ENCODE measurements at places on chromosomes 12 and 14. TPM values are rescaled to one million over a fixed set of nuclear protein-coding genes. Genes with fewer than 3 reads are reported as not detected.
A peak's percentile ranks its signal among the peaks of the same experiment; 100 is the strongest.

GRCh38 chr14:93493054-93493453 lies 62.3 kb downstream of the UNC79 start:
- no peaks in the 10 kb centered on the region for H3K27me3 ChIP-seq
- no peaks in the 10 kb centered on the region for H3K36me3 ChIP-seq
- no peak overlapping the region for H3K4me3 ChIP-seq
- no peak overlapping the region for H3K27ac ChIP-seq

DNA sequence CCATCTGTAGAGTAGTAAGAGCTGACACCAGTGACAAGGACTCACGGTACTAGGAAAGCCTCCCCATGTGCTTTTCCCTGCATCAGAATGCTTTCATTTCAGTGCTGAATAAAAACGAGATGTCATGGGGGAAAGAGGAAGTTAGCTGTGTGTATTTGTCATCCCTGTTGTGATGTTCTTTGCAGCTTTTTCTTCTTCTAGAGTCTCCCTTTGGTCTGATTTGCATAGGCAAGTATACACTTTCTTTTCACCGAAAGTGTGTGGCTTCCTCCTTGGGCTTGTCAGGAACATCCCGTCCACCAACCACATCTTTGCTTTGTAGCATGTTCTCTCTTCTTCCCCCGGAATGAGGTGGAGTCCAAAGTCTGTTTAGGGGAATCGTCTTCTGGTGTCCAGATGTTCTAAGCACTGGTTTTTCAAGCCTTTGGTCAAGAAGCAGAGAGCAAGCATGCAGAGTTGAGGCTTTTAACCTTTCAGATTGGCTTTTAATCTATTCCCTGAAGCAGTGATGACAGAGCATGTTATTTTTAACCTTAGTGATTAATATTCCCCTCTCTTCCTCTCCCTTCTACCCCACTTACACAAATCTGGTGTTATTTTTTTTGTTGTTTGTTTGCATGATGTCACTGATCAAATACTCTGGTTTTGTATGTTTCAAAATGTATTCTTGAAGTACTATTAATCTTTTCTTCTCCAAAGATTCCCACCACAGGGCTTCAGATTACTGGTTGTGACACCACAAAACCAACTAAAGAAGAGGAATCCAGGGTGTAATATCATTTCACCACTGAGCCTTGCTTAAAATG lies 163.4 kb downstream of the SAMD4A start:
- H3K4me1 ChIP-seq = peaks cover 13% of the 10 kb centered on the region
- H3K36me3 ChIP-seq = no peaks in the 10 kb centered on the region
- no peak overlapping the region for H3K4me3 ChIP-seq
- no peaks in the 10 kb centered on the region for H3K27me3 ChIP-seq
- H3K27ac ChIP-seq = peak overlapping the region; percentile 0

GRCh38 chr12:33439587-33440011 lies at the start of gene SYT10:
Gene SYT10 (minus strand): TSS chr12:33439819. CDS start chr12:33439522, 297 bp downstream.
- no peak for DNase-seq
- H3K4me1 ChIP-seq = peaks cover 8% of the 10 kb centered on the region
- peak within 1 kb of the TSS; percentile 60 for H3K4me3 ChIP-seq
- H3K27me3 ChIP-seq = peaks cover 47% of the 10 kb centered on the region
- no peak within 1 kb of the TSS for H3K27ac ChIP-seq

GRCh38 chr12:50659690-50660424 lies 104.0 kb upstream of the ATF1 start:
- H3K4me3 ChIP-seq = no peak overlapping the region
- no peaks in the 10 kb centered on the region for H3K4me1 ChIP-seq
- H3K27ac ChIP-seq = no peak overlapping the region
- H3K36me3 ChIP-seq = peaks cover 12% of the 10 kb centered on the region
- H3K27me3 ChIP-seq = no peaks in the 10 kb centered on the region

- no peaks in the 10 kb centered on the region for H3K27me3 ChIP-seq
- no peaks in the 10 kb centered on the region for H3K36me3 ChIP-seq
- no peak overlapping the region for H3K27ac ChIP-seq
- H3K4me3 ChIP-seq = no peak overlapping the region
These were observed 126.0 kb downstream of the NTF3 start for GRCh38 chr12:5557906-5558305.

GRCh38 chr14:94398536-94398935 lies 10.1 kb upstream of the SERPINA1 start:
- H3K27ac ChIP-seq = no peak overlapping the region
- DNase-seq = no peak
- no peaks in the 10 kb centered on the region for H3K27me3 ChIP-seq
- peaks cover 31% of the 10 kb centered on the region for H3K4me1 ChIP-seq

Gene SFSWAP
- 46.9 TPM for total RNA-seq

GRCh38 chr12:12715128-12715458 lies 2.1 kb upstream of the CDKN1B start:
- peaks cover 11% of the 10 kb centered on the region for H3K36me3 ChIP-seq
- no peak for DNase-seq
- peak overlapping the region; percentile 91 for H3K4me3 ChIP-seq
- peak overlapping the region; percentile 99 for H3K27ac ChIP-seq
- no peaks in the 10 kb centered on the region for H3K27me3 ChIP-seq
- peaks cover 37% of the 10 kb centered on the region for H3K4me1 ChIP-seq

Gene SMARCC2
- 115 TPM for total RNA-seq

Gene IFNG-AS1
- total RNA-seq = not detected

Gene BBOF1
- total RNA-seq = 7.4 TPM

DNA sequence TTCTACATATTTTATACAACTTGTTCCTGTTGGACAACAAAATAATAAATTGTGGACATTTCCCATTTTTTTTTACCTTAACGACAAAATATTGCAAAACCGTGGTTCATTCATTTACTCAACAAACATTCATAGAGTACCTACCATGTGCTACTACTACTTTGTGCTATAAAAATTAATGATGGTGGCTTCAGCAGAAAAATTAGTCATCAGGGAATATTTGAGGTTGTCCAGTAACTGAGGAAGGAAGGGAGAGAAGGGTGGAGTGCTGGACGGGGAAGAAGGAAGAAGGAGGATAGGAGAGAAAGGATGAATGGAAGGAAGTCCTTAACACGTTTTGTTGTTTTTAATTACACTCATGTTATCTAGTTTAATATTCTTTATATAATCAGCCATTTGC lies 53.7 kb downstream of the PPFIBP1 start:
- no peak for DNase-seq
- H3K4me3 ChIP-seq = no peak overlapping the region
- H3K27ac ChIP-seq = no peak overlapping the region
- peaks cover 36% of the 10 kb centered on the region for H3K4me1 ChIP-seq
- no peaks in the 10 kb centered on the region for H3K27me3 ChIP-seq

Gene CLEC2B
- 24.8 TPM for total RNA-seq

- no peaks in the 10 kb centered on the region for H3K36me3 ChIP-seq
- H3K27ac ChIP-seq = no peak overlapping the region
- H3K4me1 ChIP-seq = peaks cover 9% of the 10 kb centered on the region
- H3K27me3 ChIP-seq = no peaks in the 10 kb centered on the region
These were observed 44.8 kb downstream of the CPSF6 start for GRCh38 chr12:69284131-69284530.

DNA sequence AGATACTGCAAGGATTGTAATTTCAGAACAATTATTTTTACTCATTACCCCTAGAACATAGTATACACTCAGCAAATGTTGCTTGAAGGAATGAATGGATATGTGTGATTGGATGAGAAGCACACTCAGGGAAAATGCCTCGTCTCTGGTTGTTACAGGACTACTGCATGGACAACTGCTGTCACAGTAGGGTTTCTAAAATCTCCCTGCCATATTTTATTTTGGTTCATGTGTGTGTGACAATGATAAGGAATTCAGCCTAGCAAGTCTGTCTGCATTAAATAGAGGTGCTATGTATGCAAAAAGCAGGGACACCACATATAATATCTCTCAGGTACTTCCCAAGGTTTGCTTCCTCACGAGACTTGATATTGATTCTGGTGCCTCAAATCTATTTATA lies 1.4 kb downstream of the PTPRR start:
- H3K27me3 ChIP-seq = peaks cover 11% of the 10 kb centered on the region
- no peak for DNase-seq
- no peak overlapping the region for H3K4me3 ChIP-seq
- H3K4me1 ChIP-seq = no peaks in the 10 kb centered on the region
- H3K36me3 ChIP-seq = no peaks in the 10 kb centered on the region
- no peak overlapping the region for H3K27ac ChIP-seq

DNA sequence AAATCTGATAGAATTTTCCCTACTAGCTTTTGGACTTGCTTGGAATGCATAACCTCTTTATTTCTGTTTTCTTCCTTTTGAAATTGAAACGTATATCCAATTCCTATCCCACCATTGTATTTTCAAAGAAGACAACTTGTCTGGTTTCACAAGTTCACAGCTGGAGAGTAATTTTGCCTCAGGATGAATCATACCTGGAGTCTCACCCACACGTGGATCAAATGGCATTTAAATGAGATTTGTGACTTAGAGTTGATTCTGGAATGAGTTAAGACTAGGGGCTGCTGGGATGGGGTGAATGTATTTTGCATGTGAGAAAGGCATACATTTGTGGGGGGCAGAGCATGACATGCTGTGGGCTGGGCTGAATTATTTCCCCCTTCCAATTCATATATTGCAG lies 516.5 kb upstream of the MGAT4C start:
- no peak overlapping the region for H3K4me3 ChIP-seq
- H3K4me1 ChIP-seq = no peaks in the 10 kb centered on the region
- no peaks in the 10 kb centered on the region for H3K36me3 ChIP-seq

- no peak overlapping the region for H3K4me3 ChIP-seq
- no peaks in the 10 kb centered on the region for H3K27me3 ChIP-seq
These were observed 101.3 kb downstream of the SRGAP1 start for GRCh38 chr12:63945777-63946176.

DNA sequence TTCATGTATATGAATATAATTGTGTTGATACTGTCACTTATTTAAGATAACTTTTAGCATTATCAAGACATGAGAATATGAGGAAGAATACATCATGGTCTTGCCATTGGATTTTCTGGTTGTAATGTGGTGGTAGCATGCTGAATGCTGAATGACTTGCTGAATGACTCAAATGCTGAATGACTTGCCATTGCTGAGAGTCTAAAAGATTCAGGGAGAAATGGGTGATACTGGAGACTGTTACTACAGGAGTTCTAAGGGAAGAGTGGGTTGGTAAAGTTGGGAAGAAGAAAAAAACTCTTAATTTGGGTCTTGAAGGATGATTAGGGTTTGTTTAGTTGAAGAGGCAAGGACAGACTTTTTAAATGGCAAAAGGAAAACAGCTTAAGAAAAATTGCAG lies 72.1 kb upstream of the MANSC4 start:
- H3K27me3 ChIP-seq = no peaks in the 10 kb centered on the region
- no peaks in the 10 kb centered on the region for H3K4me1 ChIP-seq
- no peaks in the 10 kb centered on the region for H3K36me3 ChIP-seq
- H3K4me3 ChIP-seq = no peak overlapping the region
- no peak overlapping the region for H3K27ac ChIP-seq

GRCh38 chr12:95966287-95966870 lies 23.2 kb downstream of the AMDHD1 start:
- H3K36me3 ChIP-seq = no peaks in the 10 kb centered on the region
- DNase-seq = no peak
- H3K4me1 ChIP-seq = no peaks in the 10 kb centered on the region
- H3K27ac ChIP-seq = no peak overlapping the region

DNA sequence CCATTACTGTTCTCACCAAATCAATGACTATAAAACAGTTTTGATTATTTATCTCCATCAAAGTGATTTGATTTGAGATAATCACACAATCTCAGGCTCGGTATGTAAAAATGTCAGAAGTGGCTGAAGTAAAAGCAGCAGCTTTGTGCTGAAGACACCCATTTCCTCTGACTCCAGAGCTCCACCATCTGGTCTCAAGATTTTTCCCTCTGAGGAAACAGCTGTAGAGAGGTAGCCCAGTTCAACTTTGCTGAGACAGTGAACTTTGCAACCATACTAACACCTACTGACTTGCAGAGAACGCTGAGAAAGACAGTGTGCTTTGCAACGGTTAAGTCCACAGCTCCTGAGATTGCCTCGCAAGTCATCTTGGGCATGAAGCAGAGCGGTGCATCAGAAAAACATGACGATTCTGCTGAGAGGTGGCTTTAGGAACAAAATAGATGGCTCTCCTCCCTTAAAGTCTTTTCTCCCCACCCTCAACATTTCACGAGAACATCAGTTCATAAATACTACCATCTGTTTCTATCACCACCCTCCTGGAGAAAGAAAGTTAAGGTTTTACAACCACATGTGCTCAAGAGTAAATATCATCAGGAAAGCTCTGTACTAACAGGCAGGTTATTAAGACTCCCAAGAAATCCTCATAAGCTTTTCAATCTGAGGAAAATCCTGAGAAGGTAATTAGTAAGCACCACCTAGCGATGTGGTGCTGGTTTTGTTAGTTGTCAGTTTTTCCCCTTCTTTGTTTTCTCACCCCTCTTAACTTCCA lies 34.8 kb downstream of the HIGD1C start:
- no peak overlapping the region for H3K4me3 ChIP-seq
- DNase-seq = no peak
- H3K27me3 ChIP-seq = no peaks in the 10 kb centered on the region
- no peak overlapping the region for H3K27ac ChIP-seq
- peaks cover 52% of the 10 kb centered on the region for H3K36me3 ChIP-seq

GRCh38 chr14:101733211-101733610 lies 28.3 kb upstream of the PPP2R5C start:
- H3K4me3 ChIP-seq = no peak overlapping the region
- no peaks in the 10 kb centered on the region for H3K27me3 ChIP-seq
- peaks cover 23% of the 10 kb centered on the region for H3K4me1 ChIP-seq
- H3K36me3 ChIP-seq = no peaks in the 10 kb centered on the region

GRCh38 chr14:81295958-81296923 lies 75.5 kb upstream of the GTF2A1 start:
- no peak for DNase-seq
- H3K27ac ChIP-seq = no peak overlapping the region
- H3K36me3 ChIP-seq = no peaks in the 10 kb centered on the region

- no peak overlapping the region for H3K4me3 ChIP-seq
- DNase-seq = no peak
- no peaks in the 10 kb centered on the region for H3K27me3 ChIP-seq
- H3K27ac ChIP-seq = no peak overlapping the region
- no peaks in the 10 kb centered on the region for H3K36me3 ChIP-seq
These were observed 164.9 kb downstream of the CCDC91 start for GRCh38 chr12:28355161-28355560.

Gene PZP
- total RNA-seq = 2.7 TPM

GRCh38 chr12:6827982-6828780 lies at the start of gene P3H3:
Gene P3H3 (plus strand): TSS chr12:6828407. CDS start chr12:6828441, 34 bp downstream.
- H3K27me3 ChIP-seq = peaks cover 29% of the 10 kb centered on the region
- peaks cover 16% of the 10 kb centered on the region for H3K4me1 ChIP-seq
- peak within 1 kb of the TSS; percentile 64 for H3K27ac ChIP-seq
- H3K36me3 ChIP-seq = no peaks in the 10 kb centered on the region

- H3K27ac ChIP-seq = no peak overlapping the region
- H3K4me3 ChIP-seq = no peak overlapping the region
- H3K27me3 ChIP-seq = no peaks in the 10 kb centered on the region
- DNase-seq = no peak
- no peaks in the 10 kb centered on the region for H3K4me1 ChIP-seq
- H3K36me3 ChIP-seq = no peaks in the 10 kb centered on the region
These were observed 32.2 kb downstream of the CYP46A1 start for GRCh38 chr14:99716091-99716849.

Gene ALDH1L2
- total RNA-seq = 9.7 TPM

Gene SLC4A8
- total RNA-seq = 8.3 TPM

DNA sequence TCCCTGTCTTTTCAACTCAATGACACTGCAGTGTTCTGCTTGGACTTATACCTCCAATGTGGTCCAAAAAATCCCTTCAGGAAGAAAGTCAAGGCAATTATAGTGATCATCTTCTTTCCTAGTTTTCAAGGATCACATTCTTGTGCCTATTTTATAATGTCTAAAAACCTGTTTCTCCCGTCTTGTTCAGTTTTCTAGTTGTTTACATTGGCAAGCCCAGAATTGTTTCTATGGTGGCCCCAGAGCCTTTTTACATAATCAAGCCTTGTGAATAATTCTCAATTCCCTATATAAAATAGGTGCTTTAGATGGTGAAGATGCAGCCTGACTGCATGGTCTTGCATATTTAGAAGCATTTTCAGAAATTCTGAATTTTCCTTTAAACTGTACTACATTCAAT lies 14.5 kb upstream of the LDHB start:
- H3K4me1 ChIP-seq = peaks cover 4% of the 10 kb centered on the region
- H3K4me3 ChIP-seq = no peak overlapping the region
- no peak overlapping the region for H3K27ac ChIP-seq
- DNase-seq = no peak
- H3K27me3 ChIP-seq = no peaks in the 10 kb centered on the region
